ENCODE measurements at places on chromosomes 1 and 21.

GRCh38 chr21:36055551-36055950, 4.8 kb downstream of the SETD4 start:
- DNase-seq = no peak

- DNase-seq = no peak
Measured at GRCh38 chr1:41580021-41580420, 95.5 kb upstream of the EDN2 start.

DNA sequence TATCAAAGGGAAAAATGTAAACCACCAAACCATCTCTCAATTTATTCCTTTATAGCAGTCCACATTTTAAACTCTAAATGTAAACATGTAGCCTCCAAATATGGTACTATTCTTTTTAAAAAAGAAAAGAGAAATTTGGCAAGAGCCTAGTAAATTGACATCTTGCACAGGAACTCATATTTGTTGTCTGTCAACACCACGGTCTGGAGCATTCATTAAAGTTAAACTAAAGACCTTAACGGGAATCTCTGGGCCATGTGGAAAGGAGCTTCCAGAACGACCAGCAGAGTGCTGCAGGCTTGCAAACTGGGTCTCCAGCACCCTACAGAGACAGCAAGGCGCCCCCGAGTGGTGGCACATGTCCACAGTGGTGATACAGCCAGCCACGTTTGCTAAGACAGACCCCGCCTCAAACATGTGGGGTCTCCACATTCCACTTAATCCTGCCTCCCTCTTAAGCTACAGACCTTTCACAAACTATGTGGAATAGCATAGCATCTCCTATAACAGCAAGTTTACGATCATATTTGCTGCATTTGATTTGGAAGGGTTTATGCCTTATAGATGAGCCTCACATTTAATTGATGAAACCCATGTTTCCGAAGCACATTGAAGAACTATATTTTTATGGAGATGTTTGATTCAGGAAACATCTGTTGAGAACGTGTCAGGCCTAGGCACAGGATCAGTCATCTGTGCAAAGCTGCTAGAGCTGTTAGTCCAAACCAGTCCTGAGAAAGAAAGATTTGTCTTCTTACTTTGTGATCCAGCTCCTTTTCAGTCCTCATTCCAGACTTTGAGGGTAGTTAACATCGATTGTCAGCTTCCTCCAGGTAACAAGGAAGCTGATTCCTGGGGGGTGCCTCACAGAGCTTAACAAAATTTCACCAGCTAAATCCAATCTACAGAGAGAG, 96.4 kb upstream of the BACE2 start:
- DNase-seq = no peak

- DNase-seq = no peak
Measured at GRCh38 chr1:200265881-200266280, 144.0 kb downstream of the ZNF281 start.

DNA sequence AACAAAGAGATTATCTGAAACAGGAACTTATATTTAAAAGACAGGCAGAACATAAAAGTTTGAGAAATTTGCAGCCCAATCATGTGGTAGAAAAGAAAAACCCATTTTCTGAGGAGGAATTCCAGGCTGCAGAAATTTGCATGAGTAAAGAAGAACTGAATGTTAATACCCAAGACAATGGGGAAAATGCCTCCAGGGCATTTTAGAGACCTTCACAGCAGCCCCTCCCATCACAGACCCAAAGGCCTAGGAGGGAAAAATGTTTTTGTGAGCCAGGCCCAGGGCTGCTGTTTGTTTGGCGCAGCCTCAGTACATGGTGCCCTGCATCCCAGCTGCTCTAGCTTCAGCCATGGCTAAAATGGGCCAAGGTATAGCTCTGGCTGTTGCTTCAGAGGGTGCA, 554.3 kb upstream of the CHRM3 start:
- no peak for DNase-seq

GRCh38 chr1:223102797-223103533, 40.1 kb downstream of the TLR5 start:
- DNase-seq = no peak

- no peak for DNase-seq
Measured at GRCh38 chr1:48177257-48177656, 45.3 kb upstream of the SLC5A9 start.

DNA sequence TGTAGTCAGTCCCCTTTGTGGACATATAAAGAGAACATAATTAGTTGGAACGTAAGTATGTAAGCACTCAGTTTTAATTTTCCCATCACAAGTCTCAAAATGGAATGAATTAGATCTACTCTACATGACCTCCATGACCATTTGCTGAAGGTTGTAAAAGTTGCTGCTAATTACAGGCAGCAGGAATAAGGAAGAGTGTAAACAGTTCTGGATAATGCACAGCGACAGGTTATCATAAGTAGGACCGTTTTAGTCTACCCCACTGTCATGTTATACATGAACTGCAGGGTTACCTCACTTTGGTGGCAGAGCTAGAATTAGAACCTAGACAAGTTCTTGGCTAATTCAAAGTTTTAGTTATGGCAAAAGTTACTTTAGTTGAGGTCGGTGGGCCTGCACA, 21.7 kb downstream of the YTHDF2 start:
- no peak for DNase-seq

GRCh38 chr21:21385404-21385803, 387.2 kb downstream of the NCAM2 start:
- DNase-seq = no peak

GRCh38 chr21:31255896-31256295, 88.2 kb downstream of the TIAM1 start:
- no peak for DNase-seq

- no peak for DNase-seq
Measured at GRCh38 chr1:8456991-8457390, 139.1 kb downstream of the SLC45A1 start.
